ENCODE measurements at places on chromosomes 13 and 19.

DNA sequence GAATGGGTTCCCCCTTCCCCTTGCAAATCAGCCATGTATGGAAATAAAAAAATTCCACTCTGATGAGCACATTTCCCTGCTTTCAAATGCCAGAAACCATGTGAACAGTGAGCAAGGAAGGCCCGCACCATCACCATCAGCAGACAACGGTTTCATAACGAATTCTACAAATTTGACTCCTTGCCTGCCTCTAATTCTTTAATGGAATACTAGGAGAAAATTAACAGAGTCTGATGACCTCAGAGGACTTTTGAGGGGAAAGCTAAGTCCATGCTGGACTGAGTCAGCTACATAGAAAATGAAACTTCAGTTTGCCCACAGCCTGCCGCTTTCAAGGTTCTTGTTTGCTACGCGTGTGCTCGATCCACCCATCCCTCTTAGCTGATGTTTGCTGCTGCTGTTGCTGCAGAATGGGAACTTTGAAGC lies 46.7 kb upstream of the KL start:
- no peak for DNase-seq

- DNase-seq: no peak
Observed at GRCh38 chr19:17209126-17210036, 5.8 kb upstream of the USE1 start.

- DNase-seq: no peak
Observed at GRCh38 chr13:106534639-106535551, 567 bp downstream of the EFNB2 start.

GRCh38 chr13:25231517-25231916 lies 55.8 kb downstream of the MTMR6 start:
- DNase-seq: no peak

DNA sequence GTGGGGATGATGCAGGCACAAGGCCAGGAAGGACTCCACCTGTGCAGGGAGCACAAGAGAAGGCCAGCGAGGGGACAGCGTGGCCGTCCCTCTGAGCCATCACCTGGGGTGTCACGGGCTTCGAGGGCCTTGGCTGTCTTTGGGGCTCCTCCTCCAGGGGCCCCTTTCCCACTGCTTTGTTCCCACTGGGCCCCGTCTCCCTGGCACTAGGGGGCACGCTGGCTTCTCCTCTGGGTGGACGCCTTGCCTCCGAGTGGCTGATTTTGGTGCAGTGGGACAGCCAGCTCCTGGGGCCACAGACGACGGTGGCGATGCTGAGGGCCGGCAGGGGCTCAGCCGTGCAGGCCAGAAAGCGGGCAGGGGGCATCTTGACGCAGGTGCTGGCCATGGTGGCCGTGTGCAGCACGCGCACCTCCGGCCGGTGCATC lies 43.2 kb upstream of the GRTP1 start:
- no peak for DNase-seq

- no peak for DNase-seq
Observed at GRCh38 chr13:60837806-60838205, 440.8 kb downstream of the TDRD3 start.

GRCh38 chr19:54199401-54199800 lies 1.3 kb upstream of the RPS9 start:
- DNase-seq: no peak

- DNase-seq: no peak
Observed at GRCh38 chr13:66139250-66139649, 1090.9 kb downstream of the PCDH9 start.

GRCh38 chr13:46172531-46172991 lies 9.4 kb downstream of the LCP1 start:
- DNase-seq: no peak

GRCh38 chr19:34263745-34264237 lies 9.4 kb downstream of the GARRE1 start:
- DNase-seq: no peak

DNA sequence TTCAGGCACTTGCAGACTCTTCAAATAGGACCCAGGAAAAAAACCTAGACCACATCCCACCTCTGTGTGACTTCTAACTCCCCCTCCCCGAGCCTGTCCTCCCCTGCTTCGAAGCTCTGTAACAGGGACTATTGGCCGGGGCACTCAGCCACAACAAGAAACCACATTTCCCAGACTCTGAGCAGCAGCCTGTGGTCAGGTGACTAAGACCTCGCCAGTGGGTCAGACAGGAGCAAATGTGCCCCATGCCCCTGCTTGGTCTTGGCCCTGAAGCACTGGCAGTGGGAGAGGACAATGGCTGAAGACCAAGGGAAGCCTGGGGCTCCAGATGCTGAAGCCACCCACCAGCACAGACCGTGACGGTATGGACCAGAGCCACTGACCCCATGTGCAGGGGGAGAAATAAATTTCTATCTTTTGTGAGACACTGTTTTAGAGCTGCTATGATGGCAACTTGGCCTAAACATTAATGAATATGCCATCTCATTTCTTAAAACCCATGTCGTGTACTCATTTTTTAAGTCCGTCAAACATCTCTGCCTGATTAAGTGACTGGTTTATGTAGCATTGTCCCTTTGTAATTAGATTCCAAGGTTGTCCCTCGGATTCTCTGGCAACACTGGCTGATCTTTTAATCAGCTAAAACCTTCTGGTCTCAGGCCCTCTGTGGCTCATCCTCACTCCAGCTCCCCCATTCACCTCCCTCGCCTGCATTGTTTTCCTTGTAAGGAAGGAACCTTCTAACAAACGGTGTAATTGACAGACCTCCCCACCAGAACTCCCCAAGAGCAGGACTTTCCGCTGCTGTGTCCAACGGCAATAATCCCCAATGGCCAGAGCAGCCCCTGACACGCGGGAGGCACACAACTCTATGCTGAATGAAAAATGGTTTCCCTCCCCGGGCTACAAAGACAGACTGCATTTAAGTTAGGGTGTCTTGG lies 98.4 kb downstream of the STK24 start:
- DNase-seq: no peak
